ENCODE measurements at places on chromosomes 7 and 10.

GRCh38 chr10:103901299-103901698, 16.7 kb downstream of the STN1 start:
- DNase-seq = no peak

DNA sequence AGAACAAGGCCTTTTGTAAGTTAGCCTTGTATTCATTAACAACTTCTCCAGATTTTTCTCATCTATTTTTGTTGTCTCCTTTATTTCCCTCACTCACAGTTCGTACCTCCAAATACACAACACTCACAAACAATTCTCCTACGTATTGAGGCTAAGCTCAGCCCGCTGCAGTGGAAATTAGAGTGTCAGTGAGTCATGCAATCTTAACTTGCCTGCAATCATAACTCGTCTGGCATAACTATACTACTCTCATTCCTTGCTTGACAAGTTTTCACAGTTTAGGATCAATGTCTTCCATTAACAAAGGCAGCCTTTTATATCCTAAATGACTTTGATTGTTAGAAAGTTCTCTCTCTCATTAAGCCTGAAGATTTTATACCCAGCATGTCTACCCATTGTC, 23.8 kb downstream of the TMEM196 start:
- DNase-seq = no peak

- DNase-seq = no peak
Observed at GRCh38 chr7:151146761-151147160, 20.7 kb downstream of the GBX1 start.

DNA sequence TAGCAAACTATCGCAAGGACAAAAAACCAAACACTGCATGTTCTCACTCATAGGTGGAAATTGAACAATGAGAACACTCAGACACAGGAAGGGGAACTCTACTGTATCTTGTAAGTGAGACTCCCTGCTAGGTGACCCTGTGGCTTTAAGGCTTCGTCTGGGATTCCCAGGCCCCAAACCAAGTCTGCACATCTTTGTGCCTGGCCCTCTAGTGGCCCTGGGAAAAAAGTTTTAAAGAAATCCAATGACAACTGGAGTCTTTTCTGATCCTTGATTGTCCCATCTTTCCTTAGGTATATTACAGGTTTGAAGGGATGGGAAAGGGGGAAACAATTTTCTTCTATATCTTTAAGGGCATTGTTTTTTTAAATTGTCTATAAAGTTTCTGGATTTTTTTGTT, 10.6 kb upstream of the LIPM start:
- DNase-seq = no peak

GRCh38 chr10:75540981-75541380, 109.6 kb downstream of the LRMDA start:
- DNase-seq = no peak

DNA sequence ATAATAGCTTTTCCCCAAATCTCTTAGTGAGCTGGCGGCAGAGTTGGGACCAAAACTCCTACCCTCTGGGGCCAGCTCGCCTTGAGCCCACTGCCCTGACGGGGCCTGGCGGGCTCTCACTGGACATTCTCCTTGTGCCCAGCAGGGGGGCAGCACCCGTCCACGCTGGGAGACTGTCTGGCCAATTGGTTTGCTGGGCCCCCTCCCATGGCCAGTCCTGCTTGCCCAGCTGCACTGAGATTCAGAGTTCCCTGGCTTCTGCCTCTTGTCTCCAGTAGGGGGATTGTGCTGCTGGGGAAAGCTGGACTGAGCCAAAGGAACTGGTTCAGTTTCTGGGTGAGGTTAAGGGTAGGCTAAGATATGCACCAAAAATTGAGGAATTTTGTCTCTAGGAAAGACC, 59.8 kb downstream of the RAMP3 start:
- no peak for DNase-seq

DNA sequence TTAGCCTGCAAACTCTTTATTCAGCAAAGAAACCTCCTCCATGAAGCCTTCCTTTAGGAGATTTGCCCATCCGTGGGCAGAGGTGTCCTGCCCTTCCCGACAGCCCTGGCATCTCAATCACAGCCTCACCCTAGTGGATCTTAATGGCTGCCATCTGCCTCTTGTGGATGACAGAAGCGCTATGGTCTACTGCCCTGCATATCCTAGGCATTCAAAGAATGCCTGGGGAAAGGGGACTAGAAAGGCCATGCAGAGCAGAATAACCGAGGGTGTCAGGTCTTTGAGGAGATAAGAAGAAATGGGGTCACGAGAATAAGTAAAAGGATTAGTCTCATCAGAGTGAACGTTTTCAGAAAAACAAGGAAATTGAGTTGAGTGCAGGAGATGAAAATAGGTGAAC, 57.7 kb upstream of the SPOCK2 start:
- no peak for DNase-seq

GRCh38 chr10:29805134-29805723, 170.5 kb upstream of the SVIL start:
- DNase-seq = no peak

DNA sequence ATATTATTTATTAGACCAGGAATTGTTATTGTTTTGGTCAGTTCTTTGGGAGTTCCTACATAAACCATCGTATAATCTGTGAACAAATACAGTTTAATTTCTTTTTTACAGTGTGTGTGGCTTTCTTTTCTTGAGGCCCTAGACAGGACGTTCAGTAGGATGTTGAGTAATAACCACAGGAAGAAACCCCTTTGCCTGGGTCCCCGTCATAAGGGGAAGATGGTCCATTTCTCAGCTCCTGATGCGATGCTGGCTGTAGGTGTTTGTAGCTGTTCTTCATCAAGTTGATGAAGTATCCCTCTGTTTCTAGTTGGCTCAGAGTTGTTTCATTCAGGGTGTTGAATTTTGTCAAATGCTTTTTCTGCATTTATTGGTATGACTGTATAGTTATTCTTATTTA, 219.7 kb upstream of the ADARB2 start:
- no peak for DNase-seq
